SW 1271 (cell line): ENCODE measurements at places on chromosomes 12 and 14.

DNA sequence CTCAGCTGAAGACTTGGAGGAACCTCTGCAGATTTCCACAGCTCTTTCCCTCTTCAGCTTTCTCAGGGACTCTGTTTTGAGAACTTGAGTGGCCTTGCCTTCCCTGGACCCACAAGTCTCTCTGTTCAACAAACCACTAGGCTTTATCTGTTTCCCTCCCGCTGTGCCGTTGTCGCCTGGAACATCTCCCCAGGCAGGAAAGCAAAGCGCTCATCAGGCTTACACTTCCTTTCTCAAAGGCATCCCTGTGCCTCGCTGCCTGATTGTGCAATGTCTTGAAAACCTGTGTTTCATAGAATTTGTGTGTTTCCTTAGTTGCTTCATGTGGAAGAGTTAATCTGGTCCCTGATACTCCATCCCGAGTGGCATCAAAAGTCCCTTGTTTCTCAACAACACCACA lies 64.1 kb downstream of the PPM1A start:
- DNase-seq, result no peak

DNA sequence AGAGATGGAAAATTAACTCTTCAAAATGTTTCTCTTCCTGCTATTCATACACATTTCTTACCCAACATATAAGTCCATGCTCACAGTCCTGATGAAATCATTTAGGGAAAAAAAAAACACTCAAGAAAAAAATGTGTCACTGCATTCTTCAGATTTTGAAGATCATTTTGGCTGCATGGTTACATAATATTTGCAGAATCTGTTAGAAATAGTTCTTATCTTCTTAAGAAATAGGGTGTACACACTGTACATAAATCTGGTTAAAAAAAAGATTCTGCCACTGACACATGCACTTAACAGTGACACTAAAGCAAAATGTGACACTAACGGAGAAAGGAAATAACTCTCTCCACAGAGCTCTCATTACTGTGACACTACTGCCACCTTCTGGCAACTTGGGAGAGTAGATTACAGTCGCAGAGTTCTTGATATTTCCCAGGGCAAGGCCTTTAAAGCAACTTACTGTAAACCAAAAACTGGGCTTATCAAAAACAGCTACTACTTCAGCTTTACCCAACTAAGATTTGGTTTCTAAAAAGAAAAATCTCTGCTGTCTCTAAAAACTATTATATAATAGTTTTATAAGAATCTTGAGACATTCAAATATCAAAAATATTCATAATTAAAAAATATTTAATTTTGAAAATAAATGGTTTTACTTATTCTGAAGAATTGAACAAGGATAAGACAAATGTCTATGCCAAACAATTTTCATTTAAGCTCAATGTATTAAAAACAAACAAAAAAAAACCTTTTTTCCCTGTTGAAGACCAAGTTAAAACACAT lies 65.0 kb downstream of the SETD3 start:
- DNase-seq, result peak; percentile 21

GRCh38 chr14:31935391-31935790 lies 141.7 kb upstream of the ARHGAP5 start:
- no peak for DNase-seq

DNA sequence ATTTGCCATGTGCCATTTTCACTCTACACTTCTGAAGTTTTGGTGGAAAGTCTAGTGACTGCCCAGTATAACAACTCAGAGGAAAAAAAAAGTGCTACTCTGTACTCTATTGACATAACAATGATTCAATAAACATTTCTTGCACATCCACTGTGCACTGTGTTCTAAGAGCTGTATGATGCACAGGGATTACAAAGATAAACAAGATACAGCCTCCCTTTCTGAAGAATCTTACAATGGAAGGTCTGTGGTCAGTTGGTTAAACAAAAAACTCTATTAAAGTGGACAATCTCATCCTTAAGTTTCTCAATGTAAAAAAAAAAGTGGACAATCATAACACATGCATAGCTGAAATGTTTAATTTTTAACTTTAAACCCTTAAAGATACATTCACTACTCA lies 105.7 kb upstream of the RASSF8 start:
- no peak for DNase-seq

DNA sequence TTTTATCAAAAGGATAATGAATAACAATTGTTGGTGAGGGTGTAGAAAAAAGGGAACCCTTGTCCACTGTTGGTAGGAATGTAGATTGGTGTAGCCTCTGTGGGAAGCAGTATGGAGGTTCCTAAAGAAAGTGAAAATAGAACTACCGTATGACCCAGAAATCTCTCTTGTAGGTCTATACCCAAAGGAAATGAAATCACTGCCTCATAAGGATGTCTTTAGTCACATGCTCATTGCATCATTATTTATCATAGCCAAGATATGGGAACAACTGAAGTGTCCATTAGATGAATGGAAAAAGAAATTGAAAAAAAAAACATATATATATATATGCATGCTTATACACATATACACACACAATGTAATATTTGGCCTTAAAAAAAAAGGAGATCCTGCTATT lies 158.8 kb upstream of the NPAS3 start:
- no peak for DNase-seq

GRCh38 chr14:53881161-53881871 lies 75.3 kb downstream of the BMP4 start:
- DNase-seq, result no peak

- peak; percentile 14 for DNase-seq
Measured at GRCh38 chr14:104797115-104798044, 1.8 kb upstream of the AKT1 start.

DNA sequence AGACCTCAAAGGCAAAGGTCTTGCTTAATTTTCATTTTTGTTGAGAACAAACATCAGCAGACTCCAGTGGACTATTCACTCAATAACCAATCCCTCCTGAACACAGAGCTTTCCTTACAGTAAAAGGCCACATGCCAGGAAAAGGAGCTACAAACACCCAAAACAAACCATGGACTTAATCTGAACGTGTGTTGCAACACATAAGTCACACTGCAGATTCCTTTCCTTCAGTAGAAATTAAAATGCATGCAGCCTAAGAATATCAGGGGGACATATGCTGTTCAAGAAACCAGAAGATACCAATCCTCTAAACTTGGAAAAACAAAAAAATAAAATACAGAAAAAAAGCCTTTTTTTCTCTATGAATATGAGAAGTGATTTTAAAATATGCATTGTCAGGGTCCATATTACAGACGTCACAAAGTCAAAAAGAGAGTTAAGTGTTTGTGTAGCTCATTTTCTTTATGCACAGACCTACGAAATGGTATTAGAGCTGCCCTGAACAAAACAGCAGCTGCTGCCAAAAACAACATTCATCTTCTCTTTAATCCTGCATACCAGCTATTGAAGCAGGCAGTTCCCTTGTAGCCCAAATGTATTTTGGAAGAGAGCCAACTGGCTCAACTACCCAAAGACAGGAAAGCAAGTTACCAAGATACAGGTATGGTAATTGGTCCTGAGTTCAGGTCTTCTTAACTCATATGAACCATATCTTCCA lies 26.2 kb downstream of the KITLG start:
- no peak for DNase-seq
